WERI-Rb-1 (cell line): ENCODE measurements at places on chromosomes 12 and 14.

- no peak for DNase-seq
These were observed 72.3 kb downstream of the CRADD start for GRCh38 chr12:93749515-93749914.

GRCh38 chr12:110100315-110100970, 23.7 kb upstream of the IFT81 start:
- peak; percentile 74 for DNase-seq

- DNase-seq: no peak
These were observed 17.0 kb downstream of the RNASE10 start for GRCh38 chr14:20522332-20522731.

GRCh38 chr14:85333313-85333712, 196.6 kb upstream of the FLRT2 start:
- DNase-seq: no peak

- no peak for DNase-seq
These were observed 56.3 kb downstream of the RPH3A start for GRCh38 chr12:112847708-112848337.

DNA sequence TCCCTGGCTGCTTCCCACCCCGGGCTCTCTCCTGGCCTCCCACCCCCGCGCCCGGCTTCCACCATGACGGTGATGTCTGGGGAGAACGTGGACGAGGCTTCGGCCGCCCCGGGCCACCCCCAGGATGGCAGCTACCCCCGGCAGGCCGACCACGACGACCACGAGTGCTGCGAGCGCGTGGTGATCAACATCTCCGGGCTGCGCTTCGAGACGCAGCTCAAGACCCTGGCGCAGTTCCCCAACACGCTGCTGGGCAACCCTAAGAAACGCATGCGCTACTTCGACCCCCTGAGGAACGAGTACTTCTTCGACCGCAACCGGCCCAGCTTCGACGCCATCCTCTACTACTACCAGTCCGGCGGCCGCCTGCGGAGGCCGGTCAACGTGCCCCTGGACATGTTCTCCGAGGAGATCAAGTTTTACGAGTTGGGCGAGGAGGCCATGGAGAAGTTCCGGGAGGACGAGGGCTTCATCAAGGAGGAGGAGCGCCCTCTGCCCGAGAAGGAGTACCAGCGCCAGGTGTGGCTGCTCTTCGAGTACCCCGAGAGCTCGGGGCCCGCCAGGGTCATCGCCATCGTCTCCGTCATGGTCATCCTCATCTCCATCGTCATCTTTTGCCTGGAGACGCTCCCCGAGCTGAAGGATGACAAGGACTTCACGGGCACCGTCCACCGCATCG, 1.8 kb downstream of the KCNA1 start:
- DNase-seq: no peak

- no peak for DNase-seq
These were observed 365 bp downstream of the CCDC59 start for GRCh38 chr12:82357845-82358199.

GRCh38 chr14:64628940-64629408, 75.2 kb upstream of the PLEKHG3 start:
- no peak for DNase-seq
